NCI-H446 (cell line): ENCODE measurements at places on chromosomes 4 and X.

- DNase-seq: no peak
These were observed 40.1 kb upstream of the GPR78 start for GRCh38 chr4:8540072-8540471.

- no peak for DNase-seq
These were observed 60.8 kb downstream of the EGF start for GRCh38 chr4:109973529-109973905.

GRCh38 chr4:106695501-106696262 lies 327.1 kb upstream of the GIMD1 start:
- no peak for DNase-seq

GRCh38 chr4:148447681-148448080 lies 5.5 kb upstream of the NR3C2 start:
- DNase-seq: no peak

DNA sequence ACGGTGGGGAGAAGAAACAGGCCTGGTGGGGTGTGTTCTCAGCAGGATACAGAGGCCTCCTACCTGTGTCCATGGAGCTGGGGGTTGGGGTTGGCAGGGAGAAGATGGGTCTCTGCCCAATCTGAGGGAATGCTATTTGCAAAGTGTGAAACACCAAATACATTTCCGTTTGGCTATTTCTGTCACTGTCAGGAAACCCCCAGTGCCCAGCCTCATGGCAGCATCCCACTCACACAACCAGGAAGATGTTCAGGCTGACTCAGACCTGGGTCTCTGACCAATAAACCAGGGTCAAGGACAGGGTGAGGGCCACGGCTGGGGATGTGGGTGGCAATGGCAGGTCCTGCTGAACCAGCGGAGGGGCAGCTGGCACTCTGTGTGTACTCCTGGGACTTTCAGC lies 41.3 kb downstream of the BCOR start:
- DNase-seq: no peak

DNA sequence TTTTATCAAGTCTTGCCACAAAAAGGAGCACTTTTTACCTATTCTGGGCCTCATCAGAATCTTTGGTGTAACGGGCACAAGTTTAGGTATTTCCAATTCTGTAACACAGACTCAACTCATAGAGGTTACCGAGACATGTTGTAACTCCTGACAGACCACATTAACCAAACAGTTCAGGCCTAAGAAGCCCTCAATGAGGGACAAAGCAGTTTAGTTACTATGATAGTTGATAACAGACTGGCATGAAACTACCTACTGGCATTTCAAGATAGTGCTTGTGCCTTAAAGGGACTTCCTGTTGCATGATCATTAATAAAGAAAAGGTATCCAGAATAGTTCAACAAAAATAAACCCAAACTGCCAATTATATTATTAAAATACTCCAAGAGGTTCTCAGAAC lies 64.1 kb downstream of the HUWE1 start:
- no peak for DNase-seq

DNA sequence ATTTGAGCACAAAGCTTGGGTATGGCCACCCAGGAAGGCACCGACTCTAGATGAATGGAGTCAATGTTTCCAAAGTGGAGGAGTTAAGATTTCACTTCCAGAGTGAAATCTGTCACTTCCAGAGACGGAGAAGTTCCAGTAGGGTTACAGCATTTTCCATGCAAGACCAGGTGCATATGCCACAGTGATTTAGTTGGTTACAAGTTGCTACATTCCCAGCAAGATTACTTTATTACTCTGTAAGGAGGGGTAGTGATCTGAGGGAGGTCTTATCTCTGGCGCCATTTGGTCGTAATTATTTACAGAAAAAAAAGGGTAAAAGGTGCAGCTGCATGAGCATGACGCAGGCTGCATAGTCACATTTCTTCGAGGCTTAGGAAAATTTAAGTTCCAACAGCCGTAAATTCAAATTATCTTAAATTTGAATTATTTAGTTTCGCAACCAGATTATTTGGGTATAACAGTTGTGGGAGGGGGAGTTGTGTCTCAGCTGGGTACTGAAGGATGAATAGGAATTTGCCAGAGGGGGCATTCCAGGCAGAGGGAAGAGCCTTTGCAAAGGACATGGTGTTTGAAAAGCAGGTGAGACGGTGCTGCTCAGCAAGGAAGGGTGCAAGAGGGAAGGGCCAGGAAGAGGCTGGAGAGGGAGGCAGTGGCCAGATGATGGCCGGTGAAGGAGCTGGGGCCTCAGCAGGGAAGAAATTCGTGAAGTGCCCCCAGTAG lies 17.4 kb upstream of the AFAP1 start:
- DNase-seq: no peak

DNA sequence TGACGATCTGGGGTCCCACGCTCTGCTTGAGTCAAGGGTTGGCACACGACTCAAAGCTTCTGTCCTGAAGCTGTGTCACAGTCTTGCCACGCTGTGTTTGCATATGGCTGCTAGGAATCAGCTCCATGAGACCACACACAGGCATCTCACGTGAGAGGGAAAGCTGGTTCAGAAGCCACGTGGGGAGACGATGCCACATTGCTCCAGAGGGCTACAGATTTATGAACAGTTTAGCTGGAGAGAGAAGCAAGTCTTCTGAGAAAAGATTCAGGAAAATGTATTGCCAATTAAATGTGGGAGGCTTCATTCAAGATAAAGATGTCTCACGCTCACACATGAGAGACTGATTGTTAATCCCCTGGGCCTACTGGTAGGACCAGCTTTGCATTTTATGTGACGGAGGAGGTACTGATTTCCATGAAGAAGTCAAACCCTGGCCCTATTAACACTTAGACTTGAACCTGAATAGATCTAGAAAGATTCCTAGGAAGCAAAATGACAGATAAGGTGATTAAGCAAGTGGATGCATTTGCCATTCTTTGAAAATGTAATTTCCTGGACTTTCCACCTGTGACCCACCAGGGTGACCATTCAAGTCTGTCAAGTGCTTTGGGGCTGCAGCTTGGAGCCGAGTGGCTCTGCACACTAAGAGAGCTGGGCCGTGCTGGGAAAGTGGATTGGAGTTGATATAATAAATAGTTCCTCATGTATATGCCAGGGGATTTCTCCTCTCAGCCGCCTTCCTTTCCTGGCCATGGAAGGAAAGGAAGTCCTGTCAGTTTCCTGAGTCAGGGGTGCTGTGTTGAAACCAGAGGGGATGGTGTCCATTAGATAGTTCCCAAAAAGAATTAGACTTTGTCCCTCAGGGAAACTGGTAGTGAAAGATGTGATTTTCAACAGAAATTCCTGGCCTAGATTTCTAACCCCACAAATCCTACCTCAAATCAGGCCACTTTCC lies 29.0 kb downstream of the ENPP6 start:
- no peak for DNase-seq

- DNase-seq: no peak
These were observed 51.2 kb downstream of the CXorf49B start for GRCh38 chrX:71814123-71814912.

GRCh38 chr4:1976416-1977352 lies 32.1 kb downstream of the NELFA start:
- no peak for DNase-seq

- DNase-seq: no peak
These were observed 7.3 kb upstream of the CLDN2 start for GRCh38 chrX:106912864-106913263.

DNA sequence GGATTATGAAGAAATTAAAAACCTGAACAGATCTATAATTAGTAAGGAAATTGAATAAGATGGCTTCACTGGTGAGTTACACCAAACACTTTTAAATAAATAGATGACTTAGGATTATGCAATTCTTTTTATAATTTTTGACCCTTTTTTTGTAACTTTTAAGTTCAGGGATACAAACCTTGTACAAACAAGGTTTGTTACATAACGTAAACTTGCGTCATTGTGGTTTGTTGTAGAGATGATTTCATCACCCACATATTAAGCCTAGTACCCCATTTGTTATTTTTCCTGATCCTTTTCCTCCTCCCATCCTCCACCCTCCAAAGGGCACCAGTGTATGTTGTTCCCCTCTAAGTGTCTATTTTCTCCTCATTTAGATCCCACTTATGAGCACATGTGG lies 75.7 kb downstream of the CPEB2 start:
- DNase-seq: no peak

- DNase-seq: no peak
These were observed 786 bp upstream of the ZFX start for GRCh38 chrX:24148535-24149350.

GRCh38 chr4:174122705-174123104 lies 160.8 kb downstream of the FBXO8 start:
- no peak for DNase-seq

DNA sequence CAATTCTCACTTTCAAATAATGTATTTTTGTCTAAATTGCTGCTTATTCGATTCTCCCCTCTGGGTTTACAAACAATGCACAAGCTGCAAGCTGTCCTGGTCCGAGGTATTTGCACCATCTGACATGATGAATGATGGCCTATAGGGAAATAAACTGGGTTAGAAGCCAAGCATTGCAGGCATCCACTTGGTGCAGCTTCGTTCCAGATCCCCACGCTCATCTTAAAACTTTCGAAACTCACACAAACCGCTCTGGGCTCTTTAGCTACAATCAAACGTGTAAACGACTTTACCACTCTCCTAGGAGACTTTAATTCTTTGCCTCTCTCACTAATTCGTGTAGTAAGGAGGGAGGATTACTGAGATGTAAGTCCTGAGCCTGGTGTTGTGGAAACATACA lies 19.0 kb downstream of the PHKA2 start:
- no peak for DNase-seq

DNA sequence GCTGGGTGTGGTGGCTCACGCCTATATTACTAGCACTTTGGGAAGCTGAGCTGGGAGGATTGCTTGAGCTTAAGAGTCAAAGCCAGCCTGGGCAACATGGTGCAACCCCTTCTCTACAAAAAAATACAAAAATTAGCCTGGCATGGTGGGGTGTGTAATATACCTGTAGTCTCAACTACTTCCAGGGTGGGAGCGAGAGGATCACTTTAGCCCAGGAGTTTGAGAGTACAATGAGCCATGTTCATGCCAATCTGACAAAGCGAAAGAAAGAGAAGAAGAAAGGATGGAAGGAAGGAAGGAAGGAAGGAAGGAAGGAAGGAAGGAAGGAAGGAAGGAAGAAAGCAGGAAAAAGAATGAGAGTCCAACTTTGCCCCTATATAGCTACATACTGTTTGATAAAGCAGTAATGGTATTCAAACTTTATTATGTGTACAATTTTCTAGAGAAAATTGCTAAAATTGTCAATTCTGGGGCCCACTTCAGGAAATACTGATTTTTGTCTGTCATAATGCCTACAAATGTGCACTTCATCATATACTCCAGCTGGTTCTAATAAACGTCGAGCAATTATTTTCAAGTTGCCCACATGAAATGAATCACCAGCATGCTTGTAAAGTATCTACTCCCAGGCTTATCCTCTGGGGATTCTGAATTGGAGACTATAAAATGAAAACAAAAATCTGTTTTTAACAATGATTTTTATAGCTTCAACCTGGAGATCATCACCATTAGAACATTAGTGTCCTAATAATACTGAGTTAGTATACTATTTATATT lies 132.3 kb downstream of the NDST4 start:
- DNase-seq: no peak

DNA sequence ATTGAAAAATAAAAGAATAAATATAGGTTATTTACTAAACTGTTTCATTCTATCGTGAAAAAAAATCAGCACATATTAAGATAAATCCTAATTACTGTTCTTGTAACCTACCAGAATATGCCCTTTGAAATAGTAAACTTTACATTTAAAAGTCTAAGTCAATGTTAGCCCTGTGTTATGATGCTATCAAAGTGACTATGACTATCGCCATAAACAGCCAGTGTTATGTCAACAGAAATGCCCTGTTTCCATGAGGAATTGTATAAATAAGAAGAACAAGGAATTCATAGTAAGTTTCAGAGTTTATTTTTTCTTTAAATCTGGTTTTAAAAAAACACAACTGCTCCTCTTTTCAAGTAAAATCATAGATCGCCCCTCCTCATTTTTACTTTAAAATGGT lies 11.4 kb downstream of the NR3C2 start:
- no peak for DNase-seq

DNA sequence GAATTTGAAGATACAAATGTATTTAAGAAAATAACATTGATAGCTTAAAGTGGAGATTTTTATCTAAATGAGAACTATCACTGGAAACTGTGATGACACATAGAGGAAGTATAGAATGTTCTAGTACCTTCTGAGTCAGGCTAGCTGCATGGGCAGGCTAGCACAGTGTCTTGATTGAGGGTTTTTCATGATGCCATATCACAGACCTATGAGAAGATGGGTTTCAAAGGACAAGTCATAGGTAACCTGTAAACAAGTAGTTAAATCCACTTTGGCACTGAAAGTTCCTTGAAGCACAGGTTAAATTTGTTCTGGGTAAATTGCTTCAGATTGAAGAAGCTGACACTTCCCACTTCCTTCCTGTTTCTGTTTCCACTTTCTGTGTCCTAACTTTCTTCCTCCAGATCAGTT lies 48.2 kb upstream of the CDKN2AIP start:
- no peak for DNase-seq

DNA sequence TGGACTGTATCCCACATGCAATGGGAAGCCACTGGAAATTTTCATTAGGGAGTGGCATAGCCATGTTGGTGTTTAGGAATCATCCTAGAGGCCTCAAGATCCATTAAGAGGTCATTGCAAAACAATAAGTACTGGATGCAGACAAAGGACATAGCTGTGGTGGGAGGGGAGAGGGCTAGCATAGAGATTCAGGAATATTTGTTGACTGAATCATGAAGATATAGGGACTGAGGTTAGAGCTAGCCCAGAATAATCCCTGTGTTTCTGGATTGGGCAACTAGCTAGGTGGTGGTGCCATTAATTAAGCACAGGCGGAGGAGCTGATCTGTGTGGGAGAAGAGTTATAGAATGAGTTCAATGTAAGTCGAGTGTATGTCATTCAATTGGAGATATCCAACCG lies 135.0 kb downstream of the RAB28 start:
- no peak for DNase-seq

DNA sequence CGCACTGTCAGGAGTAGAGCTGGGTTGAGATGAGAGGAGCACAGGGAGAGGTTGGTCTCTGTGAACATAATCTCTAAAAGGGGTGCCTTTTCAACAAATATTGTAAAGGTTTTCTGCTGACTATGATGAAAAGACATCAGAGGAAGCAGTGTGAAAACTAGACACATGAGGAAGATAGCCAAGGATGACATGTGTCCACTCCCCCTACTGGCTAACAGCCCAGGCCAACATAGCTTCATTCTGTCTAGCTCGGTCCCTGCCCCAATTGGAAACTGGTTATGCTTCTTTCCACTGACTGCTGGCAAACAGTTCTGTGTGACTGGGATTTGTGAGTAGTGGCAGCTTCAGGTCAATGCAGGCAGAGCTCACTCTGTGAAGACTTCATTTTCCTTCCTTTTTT lies 115.4 kb upstream of the ESX1 start:
- peak; percentile 1 for DNase-seq
